HEK293T (cell line): ENCODE measurements at places on chromosomes 5 and 9.

DNA sequence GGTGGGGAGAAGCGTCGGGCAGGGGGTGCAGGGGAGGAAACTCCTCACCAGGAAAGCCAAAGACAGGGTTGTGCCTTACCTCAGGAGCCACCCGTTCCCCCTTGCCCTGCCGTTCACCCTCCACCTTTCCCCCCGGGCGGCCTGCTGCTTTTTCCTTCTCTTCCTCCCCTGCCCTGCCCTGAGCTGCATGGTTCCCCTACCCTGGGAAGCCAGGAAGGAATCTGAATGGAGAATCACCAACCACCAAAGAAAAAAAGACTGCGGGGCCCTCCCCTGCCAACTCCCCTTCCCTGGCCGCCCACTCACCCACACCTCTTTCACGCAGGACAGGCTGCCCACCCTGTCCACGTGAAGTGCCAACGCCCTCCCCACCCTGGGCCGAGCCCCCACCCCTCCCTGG lies 820 bp upstream of the NFX1 start:
- no peak for DNase-seq

GRCh38 chr5:157613385-157614245 lies 38.0 kb upstream of the ADAM19 start:
- no peak for DNase-seq

- no peak for DNase-seq
Observed at GRCh38 chr5:38543886-38544285, 12.6 kb downstream of the LIFR start.

- DNase-seq, result no peak
Observed at GRCh38 chr9:124805186-124805585, 28.3 kb downstream of the OLFML2A start.

- DNase-seq, result no peak
Observed at GRCh38 chr5:14208071-14209021, 65.2 kb downstream of the TRIO start.

- no peak for DNase-seq
Observed at GRCh38 chr5:90807496-90807895, 248.9 kb downstream of the ADGRV1 start.

GRCh38 chr5:138064526-138064925 lies 19.3 kb upstream of the WNT8A start:
- DNase-seq, result no peak

DNA sequence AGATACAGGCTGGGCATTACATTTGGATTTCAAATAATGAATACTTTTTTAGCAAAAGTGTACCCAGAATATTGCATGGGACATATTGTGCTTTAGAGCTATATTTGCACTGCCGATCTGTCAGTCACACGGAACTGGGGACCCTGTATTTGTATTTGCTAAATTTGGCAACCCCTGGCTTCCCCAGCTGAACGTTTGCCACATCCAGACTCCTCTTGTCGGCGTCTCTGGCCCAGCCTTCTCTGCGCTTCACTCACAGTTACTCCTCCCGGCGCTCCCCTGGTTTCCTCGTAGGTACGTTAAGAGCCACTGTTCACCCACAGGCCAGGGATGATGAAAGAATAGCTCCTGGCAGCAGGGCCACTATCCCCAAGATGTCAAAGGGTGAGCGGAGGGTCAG lies 58.7 kb downstream of the NSUN2 start:
- DNase-seq, result no peak

DNA sequence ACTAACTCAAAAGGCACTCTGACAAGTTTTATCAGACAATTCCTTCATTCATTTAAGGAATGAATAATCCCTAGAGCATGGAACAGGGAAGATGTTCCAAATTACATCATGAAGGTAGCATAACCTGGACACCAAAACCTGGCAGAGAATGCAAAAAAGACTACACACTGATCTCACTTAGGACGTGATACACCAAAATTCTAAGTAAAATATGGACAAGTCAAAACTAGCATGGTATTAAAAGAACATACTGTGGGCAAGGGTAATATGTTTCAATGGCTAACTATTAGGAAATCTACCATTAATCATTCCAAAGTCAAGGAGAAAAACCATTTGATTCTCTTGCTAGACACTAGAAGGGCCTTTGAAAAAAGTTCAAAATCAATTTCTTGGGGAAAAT lies 176.5 kb downstream of the HSPA4 start:
- DNase-seq, result no peak

- DNase-seq, result no peak
Observed at GRCh38 chr5:31027721-31028120, 165.8 kb upstream of the CDH6 start.

- DNase-seq, result no peak
Observed at GRCh38 chr5:168329302-168329701, 37.9 kb downstream of the WWC1 start.

- no peak for DNase-seq
Observed at GRCh38 chr9:7293091-7293490, 506.5 kb downstream of the DMAC1 start.

DNA sequence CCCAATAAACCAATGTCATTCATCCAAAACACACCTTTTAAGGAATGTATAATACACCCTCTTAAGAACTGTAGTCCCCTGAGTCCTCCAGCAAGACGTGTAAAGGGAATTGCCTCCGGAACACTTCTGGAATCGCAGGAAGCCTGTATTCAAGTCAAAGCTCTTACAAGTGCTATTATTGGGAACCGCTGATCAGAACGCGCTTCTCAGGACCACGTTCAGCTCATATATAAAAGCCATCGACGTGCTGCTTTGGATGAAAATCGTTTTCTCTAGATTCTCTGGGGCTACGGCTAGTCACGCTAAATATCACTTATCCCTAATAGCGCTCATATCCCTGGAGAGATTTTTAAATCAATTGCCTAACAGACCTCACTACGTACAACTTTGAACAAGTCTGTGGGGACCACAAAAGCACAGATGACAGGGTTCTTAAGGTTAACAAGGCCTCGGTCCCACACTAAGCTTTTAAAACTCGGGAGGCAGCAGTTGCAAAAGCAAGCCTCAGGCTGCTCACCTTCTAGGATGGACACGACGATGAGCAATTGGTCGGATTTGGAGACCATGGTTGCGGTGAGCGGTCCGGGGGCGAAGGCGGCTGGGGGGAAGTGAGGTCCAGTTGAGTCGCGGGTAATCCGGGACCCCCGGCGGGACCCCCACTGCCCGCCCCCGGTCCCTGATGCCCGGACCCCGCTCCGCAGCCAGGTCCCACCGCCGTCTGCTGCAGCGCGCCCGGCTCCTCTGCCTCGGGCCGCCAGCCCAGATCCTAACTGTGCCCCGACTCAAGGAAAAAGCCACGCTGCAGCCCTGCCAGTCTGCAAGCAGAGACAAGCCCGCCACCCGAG lies 548 bp downstream of the CEP120 start:
- DNase-seq, result peak; percentile 17

DNA sequence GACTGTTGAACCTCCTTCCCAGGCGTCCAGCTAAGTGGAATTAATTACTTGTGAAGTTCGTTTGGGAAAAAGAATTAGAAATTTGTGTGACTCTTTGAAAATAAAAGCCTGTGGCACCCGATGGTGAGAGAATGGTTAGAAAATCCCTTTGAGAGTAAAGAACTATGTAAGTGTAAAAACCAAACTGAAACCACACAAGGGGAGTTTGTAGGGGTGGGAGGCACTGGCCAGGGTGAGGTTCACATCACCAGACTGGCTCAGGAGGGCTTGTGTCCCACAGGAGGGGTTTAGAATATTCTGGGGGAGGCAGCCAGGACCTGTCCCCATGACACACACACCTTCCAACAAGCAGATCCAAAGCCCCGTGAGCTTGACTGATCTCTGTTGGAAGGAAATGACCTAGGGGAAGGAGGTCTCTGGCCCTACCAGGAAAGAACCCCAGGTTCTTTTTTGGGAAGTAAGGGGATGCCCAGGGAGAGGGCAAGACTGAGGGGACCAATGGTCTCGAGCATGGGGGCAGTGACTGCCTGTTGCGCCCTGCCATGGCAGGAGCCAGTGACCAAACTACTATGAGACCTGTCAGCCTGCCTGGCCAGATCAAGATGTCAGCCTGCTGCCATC lies 4.3 kb downstream of the SPATA24 start:
- no peak for DNase-seq

GRCh38 chr5:123756318-123756665 lies 244.3 kb downstream of the CSNK1G3 start:
- DNase-seq, result no peak

GRCh38 chr9:120757026-120757913 lies 35.9 kb downstream of the FBXW2 start:
- no peak for DNase-seq

DNA sequence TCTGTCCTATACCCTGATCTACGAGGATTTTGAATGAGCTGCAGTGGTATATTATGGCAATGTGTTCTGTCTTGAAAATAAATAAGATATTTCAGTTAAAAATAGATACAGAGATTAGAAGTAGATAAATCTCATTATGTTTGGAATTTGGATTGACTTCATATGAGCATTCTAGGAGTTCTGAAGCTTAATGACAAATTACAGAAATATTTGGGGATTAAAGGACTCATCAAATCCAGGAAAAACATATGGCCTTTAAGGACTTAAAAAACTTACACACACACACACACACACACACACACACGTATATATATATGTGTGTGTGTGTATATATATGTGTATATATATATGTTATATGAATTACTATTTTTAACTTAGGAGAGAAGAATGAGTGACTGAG lies 446.9 kb upstream of the CD180 start:
- no peak for DNase-seq

- no peak for DNase-seq
Observed at GRCh38 chr5:143101725-143102386, 301.6 kb downstream of the NR3C1 start.

- DNase-seq, result no peak
Observed at GRCh38 chr9:18124760-18125159, 349.2 kb upstream of the ADAMTSL1 start.

DNA sequence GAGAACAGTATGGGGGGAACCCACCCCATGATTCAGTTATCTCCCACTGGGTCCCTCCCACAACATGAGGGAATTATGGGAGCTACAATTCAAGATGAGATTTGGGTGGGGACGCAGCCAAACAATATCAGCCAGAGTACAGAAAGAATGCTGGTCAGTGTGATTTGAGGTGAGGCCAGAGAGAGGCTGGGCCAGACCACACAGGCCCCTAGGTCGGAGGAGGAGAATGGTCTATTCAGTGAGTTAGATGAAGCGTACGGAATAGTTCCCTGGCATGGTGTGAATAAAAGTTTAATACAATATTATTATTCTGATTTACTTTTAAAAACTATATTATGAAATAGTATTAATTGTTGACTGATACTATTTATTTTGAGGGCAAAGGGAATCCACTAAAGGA lies 39.7 kb downstream of the PCSK5 start:
- DNase-seq, result no peak

- DNase-seq, result no peak
Observed at GRCh38 chr9:27533311-27533710, 3.7 kb upstream of the MOB3B start.

GRCh38 chr9:83965350-83966208 lies 14.4 kb downstream of the HNRNPK start:
- DNase-seq, result no peak

DNA sequence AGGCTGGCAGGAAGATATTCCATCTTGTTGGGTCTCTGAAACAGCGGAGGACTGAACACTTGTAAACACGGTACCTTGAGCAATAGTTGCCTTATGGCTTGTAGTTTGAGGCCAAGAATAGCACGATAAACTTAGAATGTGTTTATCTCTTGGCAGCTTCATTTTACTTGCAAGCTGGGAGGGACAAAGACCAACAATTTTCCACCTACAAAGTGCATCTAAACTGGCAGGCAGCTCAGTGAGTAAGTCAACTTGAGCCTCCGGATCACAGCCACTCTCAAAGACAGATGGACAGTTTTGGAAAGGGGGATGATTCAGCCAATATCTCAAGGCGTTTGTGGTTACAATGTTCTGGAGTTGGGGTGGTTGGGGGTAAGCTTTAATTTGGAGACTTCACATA lies 652.6 kb downstream of the CETN3 start:
- no peak for DNase-seq

DNA sequence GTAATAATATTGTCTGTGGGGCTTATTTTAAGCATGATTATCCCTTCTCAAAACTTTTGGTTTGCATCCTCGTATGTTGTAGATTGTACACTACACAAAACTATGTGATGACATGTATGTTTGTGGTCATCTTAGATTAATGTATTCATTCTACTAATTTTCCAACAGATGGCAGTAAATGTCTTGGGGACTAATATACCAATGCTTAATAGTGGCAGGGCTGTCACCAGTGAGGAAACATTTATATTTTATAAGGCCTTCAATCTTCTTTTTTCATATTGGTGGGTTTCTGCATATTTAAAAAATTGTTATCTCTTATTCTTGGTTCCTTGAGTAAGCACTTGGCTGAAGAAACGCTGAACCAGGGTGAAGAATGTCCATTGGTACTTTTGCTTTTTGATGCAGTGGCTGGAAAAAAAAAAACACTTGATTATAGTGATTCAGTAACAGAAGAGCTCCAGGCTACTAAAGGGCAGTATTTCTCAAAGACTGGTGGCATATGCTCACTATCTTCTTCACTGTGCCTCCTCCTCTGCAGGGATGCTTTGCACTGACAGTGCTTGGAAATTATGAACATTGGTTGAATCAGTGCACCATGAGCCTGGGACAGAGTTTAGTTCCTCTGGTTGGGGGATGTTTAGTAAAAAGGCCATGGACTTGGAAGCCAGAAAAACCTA lies 530.3 kb downstream of the RASEF start:
- no peak for DNase-seq

- DNase-seq, result no peak
Observed at GRCh38 chr5:133842846-133843611, 125.4 kb downstream of the C5orf15 start.

- DNase-seq, result no peak
Observed at GRCh38 chr9:19387317-19387716, 7.3 kb upstream of the RPS6 start.

DNA sequence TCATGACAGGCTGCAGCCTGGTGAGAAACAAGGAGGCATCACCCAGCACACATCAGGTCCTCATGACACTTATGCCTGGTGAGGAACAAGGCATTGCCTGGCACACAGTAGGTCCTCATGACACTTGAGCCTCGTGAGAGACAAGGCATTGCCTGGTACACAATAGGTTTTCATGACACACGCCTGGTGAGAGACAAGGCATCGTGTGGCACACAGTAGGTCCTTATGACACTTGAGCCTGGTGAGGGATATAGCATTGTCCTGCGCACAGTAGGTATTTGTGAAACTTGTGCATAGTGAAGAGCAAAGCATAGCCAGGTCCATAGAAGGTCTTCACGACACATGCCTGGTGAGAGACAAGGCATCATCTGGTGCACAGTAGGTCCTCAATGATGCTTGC lies 23.5 kb downstream of the WHRN start:
- DNase-seq, result no peak

- DNase-seq, result no peak
Observed at GRCh38 chr9:133004091-133004998, 25.9 kb downstream of the GFI1B start.

- DNase-seq, result no peak
Observed at GRCh38 chr5:129099184-129099569, 4.6 kb downstream of the ISOC1 start.

- DNase-seq, result no peak
Observed at GRCh38 chr5:93151121-93151520, 429.9 kb downstream of the NR2F1-AS1 start.

- DNase-seq, result no peak
Observed at GRCh38 chr9:95157481-95158151, 159.9 kb downstream of the FANCC start.
